Activated CD4-positive, CD25-positive, alpha-beta regulatory T cell treated with anti-CD3 and anti-CD28 coated beads, Interleukin-2, amount 50 U/mL, for 24 hours (primary cell): ENCODE measurements at places on chromosomes 7 and 10.
A peak's percentile ranks its signal among the peaks of the same experiment; 100 is the strongest.

GRCh38 chr7:135846339-135846738, 97.7 kb upstream of the FAM180A start:
- no peak for ATAC-seq

DNA sequence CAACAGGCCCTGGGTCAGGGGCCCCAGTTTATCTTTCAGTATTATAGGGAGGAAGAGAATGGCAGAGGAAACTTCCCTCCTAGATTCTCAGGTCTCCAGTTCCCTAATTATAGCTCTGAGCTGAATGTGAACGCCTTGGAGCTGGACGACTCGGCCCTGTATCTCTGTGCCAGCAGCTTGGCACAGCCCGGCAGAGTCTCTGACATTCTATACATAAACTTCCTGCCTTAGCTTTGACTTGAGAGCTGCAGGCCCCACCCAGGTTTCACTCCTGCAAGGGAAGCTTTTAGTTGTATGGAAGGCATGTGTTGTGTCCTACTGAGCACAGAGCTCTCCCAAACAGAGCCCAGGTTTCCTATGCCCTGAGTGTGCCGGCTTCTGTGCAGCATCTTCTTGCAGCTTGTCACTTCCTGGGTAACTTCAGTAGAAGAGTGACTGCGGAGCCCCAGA, 205.6 kb upstream of the PRSS58 start:
- peak; percentile 57 for ATAC-seq

- ATAC-seq, result no peak
Observed at GRCh38 chr10:20847512-20847911, 49.6 kb downstream of the NEBL start.

DNA sequence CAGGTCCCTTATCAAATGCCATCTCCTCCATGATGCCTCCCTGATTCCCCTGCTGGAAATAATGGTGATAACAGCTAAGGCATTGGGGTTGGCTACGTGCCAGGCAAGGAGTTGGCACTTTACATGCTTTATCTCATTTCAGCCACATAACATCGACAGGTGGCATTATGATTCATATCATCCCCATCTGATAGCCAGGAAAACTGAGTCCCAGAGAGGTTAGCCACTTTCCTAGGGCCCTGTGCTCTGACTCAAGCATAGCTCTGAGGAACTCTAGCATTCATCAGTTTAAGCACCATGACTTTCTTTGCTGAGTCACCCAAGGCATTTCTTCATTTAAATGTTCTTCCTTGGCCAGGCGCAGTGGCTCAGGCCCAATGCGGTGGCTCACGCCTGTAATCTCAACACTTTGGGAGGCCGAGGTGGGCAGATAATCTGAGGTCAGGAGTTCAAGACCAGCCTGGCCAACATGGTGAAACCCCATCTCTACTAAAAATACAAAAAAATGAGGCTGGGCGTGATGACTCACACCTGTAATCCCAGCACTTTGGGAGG, 6.6 kb downstream of the LEP start:
- no peak for ATAC-seq

- no peak for ATAC-seq
Observed at GRCh38 chr10:88049204-88049603, 185.8 kb downstream of the PTEN start.

DNA sequence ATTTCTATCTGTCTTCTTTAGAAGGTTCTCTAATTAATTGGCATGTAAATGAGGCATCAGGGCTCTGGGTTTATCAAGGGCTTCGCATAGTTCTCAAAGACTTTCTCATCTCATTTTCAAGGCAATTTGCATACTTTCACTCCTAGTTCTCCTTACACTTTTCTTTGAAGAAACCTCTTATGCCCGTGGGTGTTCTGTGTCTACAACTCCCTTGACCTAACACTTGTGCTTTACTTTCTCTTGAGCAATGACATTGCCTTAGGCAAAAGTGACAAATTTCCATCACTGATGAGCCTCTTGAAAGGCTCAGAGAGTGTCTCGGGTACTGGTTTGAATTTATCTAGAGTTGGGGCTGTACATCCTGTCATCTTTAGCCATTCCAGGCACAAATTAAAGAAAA, 74.7 kb upstream of the ITPRID1 start:
- no peak for ATAC-seq

DNA sequence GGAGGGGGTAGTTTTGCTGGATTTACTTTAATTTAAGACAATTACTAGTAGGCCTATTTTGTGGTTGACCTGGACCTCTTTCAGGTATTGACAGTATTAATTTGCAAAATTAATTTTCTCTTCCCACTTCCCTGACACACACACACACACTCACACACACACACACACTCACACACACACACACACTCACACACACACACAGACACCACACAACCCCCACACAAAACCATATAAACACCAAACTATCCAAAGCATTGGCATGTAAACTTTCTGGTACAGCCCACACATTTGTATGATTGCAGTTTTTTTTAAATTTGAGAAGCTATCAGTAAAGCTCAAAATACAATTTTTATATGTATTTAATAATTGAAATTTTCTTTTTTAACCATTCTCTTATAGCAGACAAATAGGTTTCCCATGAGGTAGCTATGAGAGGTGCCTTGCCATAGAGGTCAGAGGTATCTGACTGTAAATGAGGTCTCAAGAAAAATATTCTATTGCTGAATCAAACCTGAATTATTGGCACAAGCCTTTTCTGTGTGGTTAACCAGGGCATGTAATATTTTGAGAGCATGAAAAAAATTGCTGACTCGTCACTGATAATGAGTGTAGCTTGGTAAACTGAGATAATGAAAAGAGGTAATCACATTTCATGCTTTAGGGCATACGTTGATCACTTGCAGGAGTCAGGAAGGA, 306.5 kb downstream of the GATA3 start:
- ATAC-seq, result no peak

GRCh38 chr10:124737221-124737620, 7.0 kb downstream of the FAM53B start:
- no peak for ATAC-seq

DNA sequence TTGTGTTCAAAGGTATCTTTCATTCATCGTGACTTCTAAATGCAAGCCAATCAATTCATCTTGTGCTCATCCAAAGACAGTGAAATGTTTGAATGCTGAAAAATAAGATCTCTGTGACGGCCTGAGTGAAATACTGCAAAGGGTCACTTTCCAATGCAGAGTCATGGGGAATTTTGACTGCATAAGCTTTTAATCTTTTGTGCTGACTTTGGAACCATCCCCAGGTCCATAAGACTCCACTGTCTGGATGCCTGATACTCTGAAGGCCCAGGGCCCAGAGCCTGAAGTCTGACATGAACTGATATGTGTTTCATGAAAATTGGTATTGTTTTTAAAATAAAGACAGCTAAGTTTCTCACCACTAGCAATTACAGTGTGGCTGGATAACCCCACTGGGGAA, 39.0 kb downstream of the PPP1R3C start:
- ATAC-seq, result no peak

- ATAC-seq, result no peak
Observed at GRCh38 chr7:12322284-12322902, 81.3 kb downstream of the VWDE start.

DNA sequence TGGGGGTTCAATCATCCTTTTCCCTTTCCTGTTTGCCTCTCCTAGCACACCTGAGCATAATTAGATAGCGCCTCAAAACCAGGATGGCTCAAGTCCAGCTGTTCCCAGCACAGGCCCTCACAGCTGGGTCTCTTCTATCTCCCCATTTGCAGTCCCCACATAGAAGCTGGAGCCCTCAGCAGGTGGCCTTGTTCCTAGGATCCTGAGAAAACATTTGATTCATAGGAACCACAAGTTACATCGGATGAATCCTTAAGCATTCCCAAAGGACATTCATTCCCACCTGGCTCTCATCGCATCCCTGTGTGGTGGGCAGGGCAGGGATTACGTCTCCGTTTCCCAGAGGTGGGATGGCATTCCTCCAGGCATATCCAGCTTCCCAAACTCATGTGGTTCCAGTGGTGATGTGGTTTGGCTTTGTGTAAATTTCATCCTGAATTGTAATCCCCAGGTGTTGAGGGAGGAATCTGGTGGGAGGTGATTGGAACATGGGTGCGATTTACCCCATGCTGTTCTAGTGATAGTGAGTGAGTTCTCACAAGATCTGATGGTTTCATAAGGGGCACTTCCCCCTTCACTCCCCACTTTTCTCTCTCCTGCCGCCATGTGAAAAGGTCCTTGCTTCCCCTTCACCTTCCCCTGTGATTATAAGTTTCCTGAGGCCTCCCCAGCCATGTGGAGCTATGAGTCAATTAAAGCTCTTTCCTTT, 49.8 kb upstream of the LEP start:
- no peak for ATAC-seq

GRCh38 chr10:94299417-94299816, 63.3 kb downstream of the NOC3L start:
- ATAC-seq, result peak; percentile 55

DNA sequence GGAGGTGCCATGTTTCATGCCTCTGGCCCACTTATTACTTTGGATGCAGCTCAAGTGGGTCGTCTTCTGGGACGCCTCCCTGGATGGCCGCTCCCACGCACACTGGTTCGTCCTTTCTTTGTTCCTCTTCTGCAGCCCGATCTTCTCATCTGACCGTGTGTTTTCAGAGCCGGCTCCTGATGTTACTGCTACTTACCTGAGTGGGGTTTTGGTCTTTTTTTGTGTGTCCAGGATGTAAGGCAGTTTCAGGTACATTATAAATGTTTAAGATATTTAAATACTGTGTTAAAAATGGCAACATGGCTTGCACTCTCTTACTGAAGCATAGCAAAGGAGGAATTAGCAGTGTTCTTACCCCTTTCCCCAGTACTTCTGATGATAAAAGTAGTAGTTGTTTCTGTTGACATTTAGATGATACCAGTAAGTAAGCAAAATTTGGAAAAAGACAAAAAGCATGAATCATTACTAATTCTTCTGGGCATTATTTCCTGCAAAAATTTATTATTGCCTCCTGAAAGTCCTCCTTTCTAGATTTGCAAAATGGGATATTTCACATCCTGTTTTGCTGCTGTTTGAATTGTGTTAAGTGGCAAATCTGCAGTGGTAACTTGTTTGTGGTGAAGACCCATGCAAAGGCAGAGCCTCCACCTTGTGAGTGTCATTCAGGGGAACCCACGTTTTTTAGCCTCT, 59.4 kb downstream of the SHH start:
- no peak for ATAC-seq

DNA sequence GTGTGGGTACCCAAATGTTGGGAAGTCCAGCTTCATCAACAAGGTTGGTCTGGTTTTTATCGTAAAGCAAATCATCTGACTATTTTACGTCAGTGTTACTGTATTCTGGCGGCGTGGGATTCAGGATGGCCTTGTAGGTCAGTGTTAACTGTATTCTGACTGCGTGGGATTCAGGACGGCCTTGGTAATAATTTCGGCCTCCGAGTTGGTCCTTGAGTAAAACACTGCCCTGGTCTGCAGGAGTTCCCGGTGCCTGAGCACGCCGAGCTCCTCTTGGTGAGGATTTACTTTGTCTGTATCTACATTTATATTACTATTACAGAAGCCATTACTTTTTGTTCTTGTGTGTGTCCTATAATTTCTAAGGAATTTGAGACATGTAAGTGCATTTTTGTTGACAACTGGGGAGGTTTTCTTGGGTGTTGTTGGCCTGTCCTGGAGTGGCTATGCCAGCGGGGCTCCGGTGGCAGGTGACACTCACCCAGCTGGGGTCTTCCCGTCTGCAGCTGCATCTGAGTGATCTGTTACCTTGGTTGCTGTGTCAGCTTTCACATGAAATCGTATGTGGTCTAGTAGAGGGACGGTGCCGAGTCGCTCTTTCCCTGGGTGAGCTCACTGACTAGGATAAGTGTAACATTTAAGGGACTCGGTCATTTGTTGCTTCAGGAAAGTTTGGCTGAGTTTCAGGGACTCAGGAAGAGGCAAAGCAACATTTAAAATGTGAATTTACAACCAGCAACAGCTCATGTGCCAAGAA, 9.2 kb downstream of the GTPBP4 start:
- no peak for ATAC-seq

- ATAC-seq, result no peak
Observed at GRCh38 chr7:151694828-151695580, 175.3 kb upstream of the RHEB start.

DNA sequence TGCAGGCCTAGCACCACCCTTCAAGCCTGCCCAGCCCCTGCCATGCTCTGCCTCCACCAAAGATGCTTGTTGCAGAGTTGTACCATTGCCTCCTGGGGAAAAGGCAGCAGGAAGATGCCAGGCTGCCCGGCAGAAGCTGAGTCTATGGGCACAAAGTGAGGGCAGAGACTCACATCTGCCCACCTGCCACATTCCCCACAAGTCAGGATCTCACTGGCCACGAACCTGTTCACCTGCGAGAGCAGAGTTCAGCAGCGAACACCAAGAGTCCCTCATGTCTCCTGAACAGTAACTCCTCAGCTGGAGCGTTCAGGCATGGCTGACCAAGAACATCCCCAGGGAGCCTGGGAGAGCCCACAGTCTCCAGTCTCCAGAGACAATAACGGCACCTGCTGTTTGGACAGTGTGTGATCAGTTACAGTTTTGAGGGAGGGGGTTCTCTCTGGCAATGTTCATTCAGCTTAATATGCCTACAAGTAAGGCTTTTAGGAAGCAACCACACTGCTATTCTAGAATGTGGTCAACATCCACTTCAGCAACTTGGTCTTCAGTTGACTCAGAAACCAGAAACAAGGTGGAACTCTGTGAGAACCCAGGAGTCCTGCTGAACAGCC, 78.5 kb downstream of the GRID1 start:
- no peak for ATAC-seq

GRCh38 chr10:132229834-132230556, 43.2 kb downstream of the DPYSL4 start:
- ATAC-seq, result peak; percentile 65

GRCh38 chr10:91271886-91272285, 51.4 kb downstream of the PCGF5 start:
- no peak for ATAC-seq

DNA sequence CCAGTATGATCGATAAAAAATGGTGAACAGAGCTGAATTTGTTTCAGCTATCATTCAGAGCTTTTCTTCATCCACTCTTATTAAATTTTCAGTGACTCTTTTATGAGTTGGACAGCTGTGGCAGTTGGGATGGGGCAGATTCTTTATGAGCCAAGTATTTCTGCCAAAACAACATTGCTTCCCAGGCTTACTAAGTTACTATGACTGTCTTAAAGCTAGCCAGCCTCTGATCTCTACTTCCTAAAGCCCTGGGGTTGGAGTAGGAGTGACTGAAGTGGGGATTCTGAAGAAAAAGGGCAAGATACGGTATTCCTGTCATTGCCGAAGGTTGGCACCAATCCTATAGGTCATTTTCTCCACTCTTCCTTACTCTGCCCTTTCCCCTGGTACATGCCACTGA, 12.7 kb downstream of the RPP30 start:
- no peak for ATAC-seq

GRCh38 chr7:4958477-4959301, at the start of gene MMD2:
Gene MMD2 (minus strand): TSS chr7:4959187. CDS start chr7:4959017, 170 bp downstream.
- no peak for ATAC-seq

DNA sequence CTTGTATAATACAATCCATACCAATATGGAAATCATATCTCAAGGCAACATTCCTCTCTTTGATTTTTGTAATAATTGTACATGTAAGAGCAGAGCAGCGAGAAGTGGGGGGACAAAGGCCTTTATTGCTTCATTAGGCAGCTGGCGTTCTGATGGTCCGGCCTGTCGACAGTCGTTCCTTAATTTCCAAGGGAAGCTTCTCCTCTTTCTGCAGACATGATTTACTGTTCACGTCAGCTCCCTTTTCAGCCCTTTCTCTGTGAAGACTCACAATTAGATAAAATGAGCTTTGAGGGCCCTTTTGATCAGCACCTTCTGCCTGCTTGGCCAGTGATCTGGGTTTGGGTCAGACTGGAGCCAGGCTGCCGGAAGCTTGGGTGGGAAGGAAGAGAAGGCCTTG, 65.6 kb upstream of the CTBP2 start:
- no peak for ATAC-seq

GRCh38 chr10:83153714-83154113, 985.6 kb upstream of the GHITM start:
- no peak for ATAC-seq
